ENCODE measurements at places on chromosomes 7 and 10.
A peak's percentile ranks its signal among the peaks of the same experiment; 100 is the strongest.

DNA sequence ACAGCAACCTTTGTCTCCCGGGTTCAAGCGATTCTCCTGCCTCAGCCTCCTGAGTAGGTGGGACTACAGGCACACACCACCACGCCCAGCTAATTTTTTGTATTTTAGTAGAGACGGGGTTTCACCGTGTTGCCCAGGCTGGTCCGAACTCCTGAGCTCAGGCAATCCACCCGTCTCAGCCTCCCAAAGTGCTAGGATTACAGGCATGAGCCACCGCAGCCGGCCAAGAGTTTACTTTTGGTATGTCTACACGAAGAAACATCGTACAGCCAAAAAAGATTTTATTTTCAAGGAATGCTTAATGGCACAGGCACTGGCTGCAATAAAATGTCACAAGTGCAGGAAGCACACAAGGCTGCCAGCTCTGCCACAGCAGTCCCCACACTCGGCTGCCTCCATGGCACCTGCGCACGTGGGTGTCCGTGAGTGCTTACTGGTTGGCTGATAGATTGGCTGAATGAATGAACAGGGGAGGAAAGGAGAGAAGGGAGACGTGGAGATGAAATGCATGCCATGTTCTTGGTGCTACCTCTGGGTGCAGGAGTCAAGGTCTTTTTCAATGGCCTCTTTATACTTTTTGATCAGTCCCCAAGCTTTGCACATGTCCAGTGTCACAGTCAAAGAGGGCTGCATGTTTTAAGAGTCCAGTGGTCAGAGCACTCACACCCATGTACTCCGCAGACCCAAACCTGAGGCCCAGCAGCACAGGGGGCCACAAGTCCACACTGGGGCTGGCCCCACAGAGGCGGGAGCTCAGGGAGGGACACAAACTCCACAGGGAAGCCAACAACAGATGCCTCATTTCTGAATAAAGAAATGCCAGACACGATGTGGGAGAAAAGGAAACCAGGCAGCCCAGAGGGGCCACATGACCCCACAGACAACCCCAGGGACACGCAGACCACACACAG lies 198.2 kb downstream of the MAD1L1 start:
- DNase-seq = no peak

DNA sequence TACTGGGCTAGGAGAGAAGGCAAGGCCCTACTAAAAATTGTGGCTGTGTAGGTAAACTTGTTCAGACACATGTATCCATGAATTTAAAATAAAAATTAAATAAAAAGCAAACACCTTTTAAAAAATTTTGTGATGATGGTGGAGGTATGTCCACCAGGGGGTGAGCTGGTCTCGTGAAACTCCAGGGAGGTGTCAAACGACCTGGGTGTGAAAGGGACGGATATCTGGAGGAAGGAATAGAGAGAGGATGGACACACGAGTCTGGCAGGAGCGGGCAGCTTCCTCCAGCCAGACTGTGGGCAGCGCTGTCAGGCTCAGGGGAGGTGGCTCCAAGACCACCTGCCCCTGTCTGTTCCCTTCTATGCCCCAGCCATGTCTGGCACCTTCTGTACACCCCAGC lies 34.8 kb upstream of the DMBT1 start:
- no peak for DNase-seq

DNA sequence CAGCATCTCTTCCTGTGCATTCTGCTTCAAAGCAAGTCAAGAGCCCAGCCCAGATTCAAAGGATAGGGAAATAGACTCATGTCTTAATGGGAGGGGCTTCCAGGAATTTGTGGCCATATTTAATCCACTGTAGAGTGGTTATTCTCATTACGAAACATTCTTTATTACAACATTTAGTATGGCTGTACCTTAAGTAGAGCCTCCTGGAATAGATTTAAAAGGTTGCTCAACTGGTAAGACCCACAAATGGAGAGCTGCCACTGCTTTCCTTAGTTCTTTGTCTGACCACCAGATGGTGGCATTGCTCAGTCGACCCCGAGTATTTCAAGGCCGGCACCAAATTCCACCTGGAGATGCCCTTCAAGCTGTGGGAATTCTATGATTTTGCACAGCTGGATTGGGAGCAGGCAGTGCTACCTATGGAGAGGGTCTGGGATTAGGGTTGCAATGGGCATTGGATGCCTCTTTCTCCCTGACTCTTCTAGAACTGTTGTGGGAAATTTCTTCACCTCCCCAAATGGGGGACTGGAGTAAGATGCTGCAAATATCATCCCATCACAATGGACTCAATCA lies 102.2 kb downstream of the RBM20 start:
- peak; percentile 59 for DNase-seq

GRCh38 chr7:96697822-96698221 lies 11.8 kb downstream of the SEM1 start:
- DNase-seq = no peak

DNA sequence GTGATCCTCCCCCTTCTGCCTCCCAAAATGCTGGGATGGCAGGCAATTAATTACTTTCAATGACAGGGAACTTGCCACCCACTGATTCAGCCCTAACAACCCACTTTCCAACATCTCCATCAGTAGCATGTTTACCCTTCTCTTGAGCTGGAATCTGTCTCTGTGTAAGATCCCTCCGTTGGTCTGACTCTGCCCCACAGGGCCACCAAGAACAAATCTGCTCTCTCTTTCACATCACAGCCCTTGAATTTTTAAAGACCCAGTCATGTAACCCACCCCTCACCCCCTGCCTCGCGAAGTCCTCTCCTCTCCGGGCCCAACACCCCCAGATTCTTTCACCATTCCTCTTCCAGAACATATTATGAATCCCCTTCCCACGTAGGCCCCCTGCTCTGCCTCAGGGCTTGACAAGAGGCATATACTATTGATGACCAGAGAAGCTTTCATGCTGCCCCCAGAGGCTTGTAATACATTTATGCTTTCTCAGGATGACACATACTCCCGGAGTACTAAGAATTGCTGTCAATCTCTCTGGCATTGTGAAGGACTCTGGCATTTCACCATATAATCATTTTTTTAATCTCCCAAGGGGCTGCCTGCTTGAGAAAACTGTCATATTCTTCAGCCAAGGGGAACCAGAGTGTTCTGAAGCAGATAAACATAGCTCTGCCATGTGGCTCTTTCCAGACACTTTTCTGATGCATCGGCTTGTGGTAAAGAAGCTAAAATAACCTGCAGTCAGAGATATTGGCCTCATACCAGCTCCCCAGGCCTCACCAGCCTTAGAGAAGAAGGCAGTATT lies 179.2 kb upstream of the AUTS2 start:
- DNase-seq = no peak

- no peak for DNase-seq
Observed at GRCh38 chr10:117757086-117757720, 214.7 kb downstream of the EMX2 start.

- no peak for DNase-seq
Observed at GRCh38 chr7:108455998-108456677, at the start of gene NRCAM. Gene NRCAM (minus strand): TSS chr7:108456436. CDS start chr7:108240064, 216,372 bp downstream.

DNA sequence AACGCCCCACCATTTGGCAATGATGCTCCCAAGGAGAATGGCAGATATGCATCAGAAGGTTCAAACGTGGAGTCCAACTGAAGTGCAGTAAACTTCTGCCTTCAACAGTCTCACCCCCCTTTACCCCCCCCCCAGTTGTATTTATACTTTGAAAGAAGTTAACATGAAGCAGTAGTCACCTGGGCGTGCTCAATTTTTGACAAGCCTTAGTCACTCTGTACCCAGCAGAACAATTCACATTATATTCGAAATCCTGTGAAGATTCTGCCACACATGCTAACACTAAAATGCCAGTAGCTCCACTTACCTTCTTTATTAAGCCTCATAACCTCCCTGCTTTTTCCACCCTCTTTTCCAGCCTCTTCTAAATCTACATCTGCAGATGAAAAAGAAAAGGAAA lies 894 bp downstream of the ATXN7L1 start:
- DNase-seq = no peak

DNA sequence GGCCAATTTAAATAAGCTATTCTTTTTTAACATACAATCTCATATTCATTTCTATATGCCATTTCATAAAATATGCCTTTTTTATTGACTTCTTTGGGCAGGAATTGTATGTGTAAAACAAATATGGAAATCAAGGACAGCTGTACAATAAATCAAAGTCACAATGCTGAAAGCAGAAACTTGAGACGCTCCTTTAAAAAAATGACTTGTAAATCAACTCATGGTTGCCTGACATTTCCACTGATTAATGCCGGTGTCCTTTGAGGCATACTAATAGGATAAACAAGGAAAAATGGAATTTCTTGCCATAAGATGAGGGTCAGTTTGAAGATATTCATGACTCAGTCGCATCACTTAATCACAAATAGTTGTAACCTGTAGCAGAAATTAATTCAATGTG lies 247.4 kb upstream of the TEX47 start:
- DNase-seq = no peak

DNA sequence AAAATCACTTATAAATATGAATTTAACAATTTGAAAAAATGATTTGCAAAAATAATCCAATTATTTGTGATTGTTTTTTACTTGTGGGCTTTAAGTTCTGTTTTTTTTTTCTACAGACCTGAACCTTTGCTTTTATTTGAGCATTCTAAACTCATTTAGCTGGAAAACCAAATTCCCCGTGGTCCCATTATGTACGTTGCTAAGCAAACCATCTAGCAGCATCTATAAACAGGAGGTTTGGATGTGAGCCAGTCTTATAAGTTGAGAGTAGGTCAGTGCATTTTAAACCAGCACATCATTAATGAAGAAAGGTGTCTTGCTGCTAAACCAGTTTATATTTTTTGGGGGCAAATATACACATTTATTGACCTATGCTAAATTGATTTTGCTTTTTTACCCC lies 77.3 kb downstream of the LRRN3 start:
- no peak for DNase-seq

DNA sequence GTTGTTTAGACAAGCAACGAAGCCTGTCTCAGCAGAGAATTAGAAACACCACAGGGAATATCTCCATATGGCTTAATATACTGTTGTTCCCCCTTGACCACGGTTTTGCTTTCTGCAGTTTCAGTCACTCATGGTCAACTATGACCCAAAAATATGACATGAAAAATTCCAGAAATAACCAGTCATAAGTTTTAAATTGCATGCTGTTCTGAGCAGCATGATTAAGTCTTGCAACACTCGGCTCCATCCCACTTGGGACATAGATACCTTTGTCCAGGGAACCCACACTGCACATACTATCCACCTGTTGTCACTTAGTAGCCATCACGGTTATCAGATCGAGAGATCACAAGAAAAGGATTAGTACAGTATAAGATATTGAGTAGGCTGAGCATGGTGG lies 60.7 kb upstream of the FOXK1 start:
- no peak for DNase-seq

- DNase-seq = no peak
Observed at GRCh38 chr10:93771354-93771753, 13.6 kb downstream of the LGI1 start.

DNA sequence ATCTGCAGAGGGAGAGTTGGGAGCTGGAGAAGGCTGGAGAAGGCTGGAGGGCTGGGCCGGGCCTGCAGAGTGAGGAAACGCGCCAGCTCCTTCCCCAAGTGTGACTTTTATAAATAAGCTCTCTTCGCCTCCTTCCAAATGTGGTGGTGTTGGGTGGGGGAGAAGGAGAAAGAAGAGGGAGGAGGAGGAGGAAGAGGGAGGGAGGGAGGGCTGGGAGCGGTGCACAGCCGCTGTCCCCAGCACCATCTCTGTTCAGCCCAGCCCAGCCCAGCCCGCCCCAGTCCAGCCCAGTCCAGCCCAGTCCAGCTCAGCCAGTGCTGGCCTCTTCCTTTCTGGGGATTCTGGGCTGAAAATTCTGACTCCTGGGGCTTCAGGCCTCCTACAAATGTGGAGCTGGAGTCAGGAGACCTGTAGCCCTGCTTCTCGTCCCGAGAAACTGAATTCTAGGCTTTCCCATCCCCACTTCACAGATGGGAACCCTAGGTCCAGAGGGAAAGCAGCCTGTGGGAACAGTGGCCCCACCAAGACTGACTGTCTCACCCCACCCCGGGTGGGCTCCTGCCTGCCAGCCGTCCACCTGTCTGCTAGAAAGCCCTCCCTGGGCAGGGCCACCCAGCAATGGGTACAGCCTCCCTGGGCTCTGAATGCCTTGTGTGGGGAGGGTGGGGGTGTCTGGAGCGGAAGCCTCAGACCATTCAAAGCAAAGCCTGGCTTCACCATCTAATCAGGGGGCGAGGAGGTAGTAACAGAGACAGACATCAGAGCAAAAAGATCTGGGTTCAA lies 2.3 kb downstream of the STX1A start:
- no peak for DNase-seq

- no peak for DNase-seq
Observed at GRCh38 chr7:138170959-138171703, 94.9 kb downstream of the AKR1D1 start.

- no peak for DNase-seq
Observed at GRCh38 chr7:75663302-75663907, 75.3 kb downstream of the HIP1 start.

GRCh38 chr10:105986486-105986885 lies 1178.0 kb downstream of the SORCS1 start:
- no peak for DNase-seq

DNA sequence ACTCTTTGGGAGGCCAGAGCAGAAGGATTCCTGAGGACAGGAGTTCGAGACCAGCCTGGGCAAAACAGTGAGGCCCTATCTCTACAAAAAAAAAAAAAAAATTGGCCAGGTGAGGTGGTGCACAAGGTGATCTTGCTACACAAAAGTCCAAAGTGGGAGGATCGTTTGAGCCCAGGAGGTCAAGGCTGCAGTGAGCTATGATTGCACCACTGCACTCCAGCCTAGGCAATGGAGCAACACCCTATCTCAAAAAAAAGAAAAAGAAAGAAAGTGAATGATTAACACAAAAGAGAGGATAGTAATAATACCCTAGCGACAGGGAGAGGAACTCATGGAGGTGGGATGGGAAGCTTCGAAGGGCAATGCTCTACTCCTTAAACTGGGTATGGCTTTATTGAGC lies 30.4 kb downstream of the TMEM176B start:
- no peak for DNase-seq

- no peak for DNase-seq
Observed at GRCh38 chr7:20594023-20594422, 21.4 kb upstream of the ABCB5 start.

DNA sequence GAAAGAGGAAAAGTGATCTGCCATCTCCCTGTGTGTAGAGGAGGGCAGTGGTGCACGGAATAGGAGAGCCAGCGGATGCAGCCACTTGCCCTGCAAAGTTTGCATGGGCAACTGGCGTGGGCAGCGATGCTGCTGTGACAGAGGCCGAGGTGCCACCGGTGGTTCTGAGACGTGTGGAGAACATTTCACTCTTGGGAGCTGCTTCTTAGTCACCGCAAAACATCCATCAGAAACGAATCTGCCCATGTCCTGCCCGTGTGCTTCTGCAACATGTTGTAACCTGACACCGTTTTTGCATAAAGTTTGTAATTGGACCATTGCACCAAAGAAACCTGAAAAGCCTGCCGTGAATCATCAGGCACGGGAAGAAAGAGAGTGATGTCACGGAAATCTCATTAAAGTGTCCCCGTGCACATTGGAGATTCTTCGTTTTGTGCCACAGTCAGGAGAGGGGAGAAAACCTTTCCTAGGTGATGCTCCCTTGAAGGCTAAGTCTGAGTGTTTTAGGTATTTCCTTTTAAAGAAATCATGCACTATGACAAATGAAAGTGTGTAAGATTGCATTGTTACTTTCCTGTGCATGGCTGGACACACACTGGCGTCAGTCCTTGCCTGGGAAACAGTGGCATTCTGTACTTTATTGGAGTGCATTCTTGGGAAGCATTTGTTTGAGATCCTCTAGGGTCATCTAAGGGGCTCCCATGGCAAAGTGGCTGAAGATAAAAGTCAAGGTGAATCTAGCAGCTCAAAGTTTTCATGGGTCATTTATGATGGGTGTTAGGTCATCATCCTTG lies 302.6 kb downstream of the KLF6 start:
- DNase-seq = no peak
